Large intestine (tissue), 12 donors: ENCODE measurements at places on chromosomes 4 and X. TPM values are rescaled to one million over a fixed set of nuclear protein-coding genes. Genes with fewer than 3 reads are reported as not detected.

Gene SLC38A5
- 66.3 TPM for polyA plus RNA-seq

DNA sequence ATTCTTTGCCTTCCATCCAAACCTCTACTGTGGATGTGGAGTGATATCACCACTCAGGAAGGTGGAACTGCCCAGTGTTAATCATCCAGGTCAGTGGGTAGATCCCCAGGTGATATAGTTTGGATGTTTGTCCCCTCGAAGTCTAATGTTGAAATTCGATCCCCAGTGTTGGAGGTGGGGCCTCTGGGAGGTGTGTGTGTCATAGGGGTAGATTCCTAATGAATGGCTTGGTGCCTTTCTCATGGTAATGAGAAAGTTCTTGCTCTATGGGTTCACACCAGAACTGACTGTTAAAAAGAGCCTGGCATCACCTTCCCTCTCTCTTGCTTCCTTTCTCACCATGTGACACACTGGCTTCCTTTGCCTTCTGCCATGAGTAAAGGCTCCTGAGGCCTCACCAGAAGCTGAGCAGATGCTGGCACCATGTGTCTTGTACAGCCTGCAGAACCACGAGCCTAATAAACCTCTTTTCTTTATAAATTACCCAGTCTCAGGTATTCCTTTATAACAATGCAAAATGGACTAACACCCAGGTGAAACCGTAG, 6.8 kb upstream of the SOWAHB start:
- H3K27ac ChIP-seq, result no peak overlapping the region
- DNase-seq, result no peak
- peaks cover 14% of the 10 kb centered on the region for H3K4me1 ChIP-seq
- no peak overlapping the region for H3K4me3 ChIP-seq
- H3K27me3 ChIP-seq, result no peaks in the 10 kb centered on the region
- H3K36me3 ChIP-seq, result no peaks in the 10 kb centered on the region

GRCh38 chr4:90183254-90183653, 56.1 kb downstream of the CCSER1 start:
- no peaks in the 10 kb centered on the region for H3K27me3 ChIP-seq
- peak; percentile 26 for DNase-seq
- no peaks in the 10 kb centered on the region for H3K36me3 ChIP-seq
- peaks cover 7% of the 10 kb centered on the region for H3K4me1 ChIP-seq
- H3K27ac ChIP-seq, result no peak overlapping the region
- H3K4me3 ChIP-seq, result no peak overlapping the region

- no peaks in the 10 kb centered on the region for H3K27me3 ChIP-seq
- no peak overlapping the region for H3K4me3 ChIP-seq
- no peak overlapping the region for H3K27ac ChIP-seq
- no peaks in the 10 kb centered on the region for H3K4me1 ChIP-seq
- no peaks in the 10 kb centered on the region for H3K36me3 ChIP-seq
- DNase-seq, result no peak
Observed at GRCh38 chr4:73706811-73707210, 33.6 kb upstream of the CXCL8 start.

DNA sequence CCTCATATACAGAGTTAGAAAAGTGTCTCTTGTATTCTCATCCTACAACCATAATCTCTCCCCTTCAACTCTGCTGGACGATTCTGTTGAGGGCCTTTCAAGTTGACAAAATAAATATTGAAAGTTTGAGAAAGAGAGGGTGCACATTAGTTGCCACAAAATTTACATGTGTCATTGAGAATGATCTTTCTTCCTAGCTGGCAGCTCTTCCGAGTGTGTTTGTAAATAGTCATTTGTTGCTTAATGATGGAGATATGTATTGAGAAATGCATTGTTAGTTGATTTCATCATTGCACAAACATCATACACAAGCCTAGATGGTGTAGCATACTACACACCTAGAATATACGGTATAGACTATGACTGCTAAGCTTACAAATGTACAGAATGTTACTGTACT, 632.8 kb upstream of the AMOT start:
- H3K36me3 ChIP-seq, result no peaks in the 10 kb centered on the region
- no peak overlapping the region for H3K4me3 ChIP-seq
- H3K4me1 ChIP-seq, result no peaks in the 10 kb centered on the region
- no peaks in the 10 kb centered on the region for H3K27me3 ChIP-seq
- DNase-seq, result no peak
- no peak overlapping the region for H3K27ac ChIP-seq

Gene KLHL4
- 4.1 TPM for polyA plus RNA-seq
